NCI-H2107 (cell line): ENCODE measurements at places on chromosomes 6 and 20.

- DNase-seq = no peak
Measured at GRCh38 chr20:1224205-1224890, 1.5 kb upstream of the RAD21L1 start.

- DNase-seq = no peak
Measured at GRCh38 chr6:160795721-160796120, 93.7 kb downstream of the PLG start.

- DNase-seq = no peak
Measured at GRCh38 chr6:141259807-141260206, 872.9 kb upstream of the GJE1 start.

DNA sequence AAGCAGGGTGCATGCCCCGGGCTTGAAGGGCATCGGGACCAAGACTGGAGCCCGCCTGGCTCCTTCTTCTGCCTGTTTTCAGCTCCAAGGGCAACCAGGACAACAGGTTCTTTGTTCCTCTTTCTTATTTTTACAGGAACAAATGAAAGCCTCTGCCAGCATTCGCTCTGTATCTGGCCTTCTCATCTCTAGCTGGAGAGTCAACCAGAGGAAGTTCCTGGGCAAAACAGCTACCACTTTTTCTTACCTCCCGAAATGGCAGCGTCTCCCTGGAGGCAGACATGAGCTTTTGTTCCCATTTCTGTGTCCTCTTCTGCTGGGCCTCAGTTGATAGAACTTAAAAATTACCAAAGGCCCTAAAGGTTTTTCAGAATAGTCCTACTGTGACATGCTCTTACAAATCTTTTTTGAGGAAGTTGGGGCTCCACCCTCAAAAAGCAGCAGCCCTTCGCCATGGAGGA lies 74.1 kb upstream of the NAA20 start:
- DNase-seq = no peak

- DNase-seq = no peak
Measured at GRCh38 chr20:37711994-37712964, 18.4 kb downstream of the CTNNBL1 start.
